ENCODE measurements at places on chromosomes 5 and 9.
A peak's percentile ranks its signal among the peaks of the same experiment; 100 is the strongest.

DNA sequence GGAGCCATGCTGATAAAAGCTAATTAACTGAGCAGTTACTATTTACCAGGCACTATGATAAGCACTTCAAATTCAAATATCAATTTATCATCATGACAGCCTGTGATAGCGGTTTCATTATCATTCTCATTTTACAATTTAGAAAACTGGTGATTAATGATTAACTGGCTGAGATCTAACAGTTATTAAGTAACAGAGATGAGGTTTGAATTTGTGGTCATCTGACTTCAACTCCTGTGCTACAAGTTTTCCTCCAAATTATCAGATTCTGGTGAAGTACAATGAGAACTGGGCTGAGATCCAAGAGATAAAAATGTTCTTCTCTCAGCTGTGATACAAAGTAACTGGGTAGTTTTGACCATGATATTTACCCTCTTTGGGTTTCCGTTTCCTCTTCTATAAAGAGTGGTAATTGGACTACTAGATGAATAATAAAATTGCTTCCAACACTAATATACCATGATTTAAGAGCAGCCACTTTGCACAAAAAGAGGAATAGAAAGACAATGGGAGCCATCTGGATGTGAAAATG is 74.5 kb upstream of the CCNG1 start:
- no peak for DNase-seq

DNA sequence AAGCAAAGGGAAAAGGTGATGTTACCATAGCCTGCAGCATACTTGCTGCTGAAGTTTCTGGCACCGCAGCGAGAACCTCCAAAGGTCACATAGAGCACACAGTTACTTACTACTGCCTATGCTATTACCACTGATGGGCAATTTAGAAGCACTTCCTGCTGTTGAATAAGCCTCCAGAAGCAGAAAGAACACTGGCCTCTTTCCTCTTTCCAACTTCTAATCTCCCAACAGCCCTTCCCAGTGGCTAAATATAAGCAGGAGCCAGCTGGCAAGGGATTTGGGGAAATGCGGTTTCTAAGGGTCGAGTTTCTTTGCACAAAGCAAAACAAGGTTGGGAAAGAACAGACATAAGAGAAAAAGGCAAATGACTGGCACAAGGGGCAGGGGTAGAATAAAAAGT is 669.2 kb upstream of the ACO1 start:
- peak; percentile 11 for DNase-seq

- DNase-seq, result no peak
These were observed 50.1 kb upstream of the TTC39B start for GRCh38 chr9:15357050-15357653.

GRCh38 chr9:37984672-37985611 is 81.0 kb upstream of the SLC25A51 start:
- DNase-seq, result no peak

GRCh38 chr9:97840521-97840920 is 12.5 kb upstream of the FOXE1 start:
- no peak for DNase-seq

- peak; percentile 18 for DNase-seq
These were observed 238.1 kb downstream of the ROR2 start for GRCh38 chr9:91711755-91712601.

- no peak for DNase-seq
These were observed 185.2 kb upstream of the TRIM32 start for GRCh38 chr9:116501871-116502270.

DNA sequence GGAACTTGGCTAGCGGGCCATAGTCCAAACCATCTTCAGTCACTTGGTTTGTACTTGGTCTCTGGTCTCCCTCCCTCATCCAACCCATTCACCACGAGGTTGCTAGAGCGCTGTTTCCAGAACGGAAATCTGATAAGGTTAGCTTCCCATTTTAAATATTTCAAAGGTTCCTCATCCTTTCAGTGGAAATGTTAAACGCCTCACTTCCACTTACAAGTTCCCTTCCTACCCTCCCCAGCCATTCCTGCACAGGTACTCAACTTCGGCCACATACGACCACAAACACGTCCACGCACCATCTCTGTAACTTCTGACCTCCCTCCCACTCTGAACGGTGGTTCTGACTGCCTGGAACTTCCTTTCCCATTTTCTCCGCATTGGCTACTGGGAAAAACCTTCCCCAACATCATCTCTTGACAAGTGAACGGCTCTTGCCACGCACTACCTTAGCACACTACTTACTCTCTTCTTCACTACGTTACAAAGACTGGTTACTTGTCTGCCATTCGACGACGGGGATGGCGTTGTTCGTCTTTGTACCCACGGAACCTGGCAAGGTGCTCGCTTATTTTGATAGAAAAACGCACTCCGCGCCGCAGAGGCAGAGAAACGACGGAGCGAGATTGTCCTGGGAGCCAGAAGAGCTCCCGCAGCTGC is 629 bp downstream of the CCNH start:
- no peak for DNase-seq

- DNase-seq, result peak; percentile 18
These were observed 217.8 kb upstream of the TLE4 start for GRCh38 chr9:79353856-79354520.

- no peak for DNase-seq
These were observed 66.0 kb upstream of the RNF130 start for GRCh38 chr5:180137401-180138213.

DNA sequence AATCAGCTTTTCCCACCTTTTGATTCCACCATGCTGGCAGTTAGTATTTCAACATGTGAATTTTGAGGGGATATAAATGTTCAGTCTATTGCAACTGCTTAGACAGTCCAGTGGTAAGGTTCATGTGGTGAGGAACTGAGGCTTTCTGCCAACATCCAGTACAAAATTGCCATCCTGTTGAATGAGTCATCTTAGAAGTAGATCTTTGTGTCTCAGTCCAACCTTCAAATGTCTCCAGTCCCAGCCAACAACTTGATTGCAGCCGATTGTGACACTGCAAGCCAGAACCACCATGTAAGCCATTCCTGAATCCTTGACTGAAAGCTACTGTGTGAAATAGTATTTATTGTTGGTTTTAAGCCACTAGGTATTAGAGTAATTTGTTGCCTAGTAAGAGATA is 331.5 kb upstream of the GRIN3A start:
- DNase-seq, result no peak

GRCh38 chr5:61440596-61440995 is 108.5 kb downstream of the ZSWIM6 start:
- DNase-seq, result no peak

- DNase-seq, result no peak
These were observed 118.1 kb downstream of the ADAMTS2 start for GRCh38 chr5:179227229-179227579.

- no peak for DNase-seq
These were observed 298.8 kb downstream of the NSG2 start for GRCh38 chr5:174344335-174344734.

- no peak for DNase-seq
These were observed 16.8 kb downstream of the CTXN3 start for GRCh38 chr5:127665641-127666040.

- DNase-seq, result peak; percentile 70
These were observed 101.4 kb downstream of the LHFPL2 start for GRCh38 chr5:78547183-78547582.

- DNase-seq, result peak; percentile 24
These were observed 9.6 kb downstream of the TMOD1 start for GRCh38 chr9:97510797-97511654.

GRCh38 chr9:19451240-19452087 is 42.7 kb downstream of the ACER2 start:
- DNase-seq, result no peak

- no peak for DNase-seq
These were observed 76.2 kb upstream of the COL5A1 start for GRCh38 chr9:134565316-134565915.

- no peak for DNase-seq
These were observed 1995.6 kb upstream of the CDH6 start for GRCh38 chr5:29197631-29198454.

- DNase-seq, result no peak
These were observed 40.8 kb downstream of the CSF2 start for GRCh38 chr5:132114150-132115121.

GRCh38 chr5:53430618-53431252 is 49.7 kb upstream of the FST start:
- no peak for DNase-seq

DNA sequence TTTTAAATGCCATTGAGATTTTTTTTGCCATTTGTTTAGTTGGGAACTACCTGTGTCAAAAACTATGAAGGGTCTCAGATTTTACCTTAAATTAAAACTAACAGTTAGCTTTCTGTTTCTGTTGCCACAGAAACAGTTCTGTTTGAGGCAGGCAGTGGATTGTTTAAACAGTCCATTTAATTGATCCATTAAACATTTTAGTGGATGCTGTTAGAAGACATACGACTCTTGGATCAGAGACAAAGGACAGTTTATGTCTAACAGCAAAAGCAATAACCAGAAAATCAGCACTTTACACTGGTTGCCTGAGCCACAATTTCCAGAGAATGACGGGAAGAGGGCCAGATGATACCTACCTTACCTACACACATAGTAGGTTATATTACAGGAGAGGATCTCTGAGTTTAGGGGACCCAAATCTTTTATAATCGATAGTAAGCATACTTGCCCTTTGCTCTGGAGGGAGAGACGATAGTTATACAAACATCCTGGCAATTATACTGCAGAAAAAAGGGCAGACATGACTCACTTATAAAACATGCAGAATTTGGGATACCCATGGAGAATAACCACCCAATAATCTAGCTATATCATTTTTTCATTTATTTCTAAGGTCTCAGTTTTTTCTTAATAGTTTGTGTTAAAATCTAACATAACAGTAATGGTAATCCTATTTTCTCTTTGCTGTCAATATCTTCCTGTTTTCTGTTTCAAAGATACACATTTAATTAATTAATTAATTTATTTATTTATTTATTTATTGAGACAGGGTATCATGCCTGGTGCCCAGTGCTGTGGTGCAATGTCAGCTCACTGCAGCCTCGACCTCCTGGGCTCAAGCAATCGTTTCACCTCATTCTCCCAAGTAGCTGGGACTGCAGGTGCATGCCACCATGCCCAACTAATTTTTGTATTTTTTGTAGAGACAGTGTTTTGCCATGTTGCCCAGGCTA is 136.7 kb upstream of the TNFAIP8 start:
- DNase-seq, result peak; percentile 2

- no peak for DNase-seq
These were observed 198.6 kb upstream of the CDH6 start for GRCh38 chr5:30994902-30995301.

DNA sequence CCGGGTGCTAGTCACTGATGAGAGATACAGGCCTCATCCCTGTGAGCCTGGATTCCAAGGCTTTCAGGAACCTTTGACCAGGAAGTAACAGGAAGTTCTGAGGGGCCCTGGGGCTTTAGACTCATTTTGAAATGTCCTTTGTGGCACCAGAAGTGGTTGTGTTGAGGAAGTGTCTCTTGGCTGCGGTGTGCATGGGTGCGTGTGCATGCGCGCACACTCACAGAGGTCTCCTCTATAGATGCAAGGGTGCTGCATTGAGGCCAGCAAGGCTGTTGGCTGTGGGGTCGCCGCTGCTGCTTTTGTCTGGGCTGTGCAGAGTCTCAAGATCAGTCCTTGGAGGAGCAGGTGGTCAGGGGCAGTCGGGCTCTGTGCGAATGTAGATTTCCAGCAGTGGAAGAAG is 7.6 kb downstream of the RAB24 start:
- no peak for DNase-seq

DNA sequence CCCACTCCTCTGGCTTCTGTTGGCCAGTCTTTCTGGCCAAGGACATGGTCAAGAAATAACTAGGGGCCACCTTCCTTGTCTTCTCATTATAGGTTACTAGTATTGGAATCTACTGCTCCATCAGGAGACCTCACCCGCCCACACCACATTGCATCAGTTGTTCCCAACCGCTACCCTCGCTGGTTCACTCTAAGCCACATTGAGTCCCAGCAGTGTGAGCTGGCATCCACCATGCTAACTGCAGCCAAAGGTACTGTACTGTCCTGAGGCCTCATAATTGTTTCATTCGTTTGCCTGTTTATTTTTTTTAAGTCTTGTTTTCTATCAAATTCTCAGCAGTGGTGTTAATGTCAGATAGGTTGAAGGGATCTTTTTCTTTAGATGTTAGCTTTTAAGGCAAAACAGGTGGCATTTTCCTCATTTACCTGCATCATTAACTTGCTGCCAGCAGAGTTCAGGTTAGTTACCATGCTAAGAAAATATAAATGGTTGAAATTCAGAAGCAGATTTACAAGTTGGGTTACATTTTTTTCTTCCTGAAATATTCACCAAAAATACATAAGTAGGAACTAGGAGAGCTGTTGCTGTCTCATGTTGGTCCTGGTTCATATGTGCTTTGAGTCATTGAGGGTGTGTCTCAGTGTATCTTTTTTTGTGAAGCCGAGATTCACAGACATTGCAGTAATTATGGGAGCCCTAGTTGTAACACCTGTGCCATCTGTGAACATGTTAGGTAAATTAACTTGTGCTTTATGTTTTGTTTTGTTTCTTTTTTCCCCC is 206.9 kb downstream of the ZSWIM6 start:
- DNase-seq, result no peak

DNA sequence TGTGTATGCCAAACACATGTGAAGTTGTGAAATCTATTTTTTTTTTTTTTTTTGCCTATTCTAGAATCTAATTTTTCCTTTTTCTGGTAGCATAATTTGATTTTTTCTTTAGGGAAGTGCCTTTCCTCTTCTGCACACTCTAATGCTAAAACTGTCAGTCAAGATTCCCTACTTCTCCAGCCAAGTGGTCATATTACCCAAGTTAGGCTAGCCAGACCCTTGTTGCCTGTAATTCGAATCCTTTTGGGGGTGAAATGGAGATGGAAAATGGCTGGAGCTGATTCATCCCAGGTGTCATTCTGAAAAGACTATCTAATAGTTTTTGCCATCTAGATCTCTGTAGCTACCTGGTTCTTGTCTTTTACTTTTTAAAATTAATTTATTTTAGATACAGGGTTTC is 24.8 kb upstream of the UBAP1 start:
- DNase-seq, result no peak

GRCh38 chr9:133552236-133552635 is 17.7 kb downstream of the ADAMTSL2 start:
- DNase-seq, result no peak

DNA sequence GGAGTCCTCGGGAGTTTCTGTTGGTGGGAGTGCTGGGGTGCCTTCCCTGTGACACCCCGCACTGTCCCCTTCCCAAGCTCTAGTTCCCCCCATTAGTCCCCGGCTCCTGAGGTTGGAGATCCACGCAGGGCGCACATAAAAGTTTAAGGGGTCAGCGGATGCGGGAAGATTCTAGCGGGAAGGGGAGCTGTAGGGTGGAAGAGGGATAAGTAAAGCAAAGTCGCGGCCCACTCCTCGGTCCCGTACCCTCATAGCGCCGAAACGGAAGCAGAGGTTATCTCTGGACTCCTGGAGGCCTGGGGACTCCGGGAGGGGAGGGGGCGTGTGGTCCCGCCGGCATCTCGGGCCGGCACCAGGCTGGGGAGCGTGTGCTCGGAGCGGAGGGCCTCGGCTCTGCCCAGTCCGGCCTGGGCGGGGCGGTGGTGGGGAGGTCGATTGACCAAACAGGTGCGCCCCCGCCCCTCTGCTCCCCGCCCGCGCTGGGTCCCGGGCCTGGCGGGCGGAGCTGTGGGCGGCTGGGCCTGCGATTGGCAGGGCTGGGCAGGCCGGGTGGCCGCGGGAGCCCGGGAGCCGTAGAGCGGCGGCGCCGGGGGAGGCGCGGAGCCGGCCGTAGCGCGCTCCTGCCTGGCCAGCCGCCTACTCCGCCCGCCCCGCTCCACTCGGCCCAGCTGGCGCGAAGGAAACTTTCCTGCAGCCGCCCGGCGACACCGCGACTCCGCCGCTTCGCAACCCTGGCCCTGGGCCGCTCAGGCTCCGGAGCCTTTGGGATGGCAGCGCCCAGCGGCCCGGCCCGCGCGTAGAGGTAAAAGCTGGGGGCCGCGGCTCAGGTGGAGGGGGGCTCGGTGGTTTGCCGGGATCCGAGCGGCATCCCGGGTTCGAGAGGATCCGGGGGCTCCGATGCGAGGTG is 52.2 kb upstream of the DAB2IP start:
- DNase-seq, result no peak

GRCh38 chr9:129708793-129709192 is 43.3 kb downstream of the PRRX2 start:
- no peak for DNase-seq

All from astrocyte of the cerebellum (primary cell).